Cardiac muscle cell (in vitro differentiated cells and primary cell): ENCODE measurements at places on chromosomes 5 and 9. TPM values are rescaled to one million over a fixed set of nuclear protein-coding genes. Genes with fewer than 3 reads are reported as not detected.

DNA sequence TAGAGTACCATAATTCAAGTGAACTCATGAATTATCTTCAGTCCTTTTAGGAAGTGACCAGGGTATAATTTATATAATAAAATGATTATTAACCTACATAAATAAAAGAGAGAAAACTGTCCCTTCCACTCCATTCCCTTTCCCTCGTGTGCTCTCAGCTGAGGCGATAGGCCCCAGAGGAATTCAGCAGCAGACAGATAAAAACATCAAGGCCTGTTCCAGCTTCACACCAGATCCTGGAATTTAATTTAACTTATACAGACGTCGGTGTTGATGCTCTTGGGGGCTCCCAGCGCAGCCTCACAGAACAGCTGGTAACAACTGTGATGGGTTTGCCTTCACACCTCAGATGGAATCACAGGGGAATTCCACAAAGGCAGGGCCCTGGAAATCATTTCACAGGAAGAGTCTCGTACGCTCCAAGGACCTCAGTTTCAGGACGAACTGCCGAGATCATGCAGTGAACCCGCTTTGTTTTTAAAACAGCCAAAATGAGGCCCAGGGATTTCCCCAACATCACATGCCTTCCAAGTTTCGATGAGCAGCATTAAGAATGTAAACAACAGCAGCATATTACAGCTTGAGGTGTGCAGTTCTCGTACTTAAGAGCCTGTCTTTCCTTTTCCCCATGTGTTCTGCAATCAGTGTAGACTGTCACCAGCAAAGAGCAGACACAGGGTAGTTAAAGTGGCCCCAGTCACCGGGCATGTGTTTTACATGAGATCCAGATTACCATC lies 73.6 kb upstream of the ALDH1B1 start:
- DNase-seq: peak; percentile 44

The SV2C gene
- 0.24 and 0.28 TPM in 2 replicates for total RNA-seq

- no peak for DNase-seq
Measured at GRCh38 chr5:61744690-61745619, 412.9 kb downstream of the ZSWIM6 start.

DNA sequence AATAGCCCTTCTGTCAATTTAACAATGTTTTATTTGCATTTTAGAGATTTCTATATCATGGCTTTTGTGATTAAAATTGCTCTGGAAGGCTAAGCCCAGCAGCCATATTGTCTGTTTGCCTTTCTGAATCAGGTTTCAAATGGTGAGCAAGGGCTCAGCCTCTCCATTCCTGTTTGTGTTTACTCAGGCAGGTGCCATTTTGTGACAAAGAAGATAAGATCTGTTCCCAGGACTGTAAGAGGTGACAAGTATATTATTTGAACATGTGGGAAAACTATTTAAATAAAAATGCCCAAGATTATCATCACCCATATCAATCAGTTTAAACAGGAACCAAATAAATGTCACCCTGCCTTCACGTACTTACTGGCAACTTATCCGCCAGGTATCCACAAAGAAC lies 641.3 kb upstream of the KLF4 start:
- no peak for DNase-seq

The BNC2 gene
- total RNA-seq: 0.54 and 3.2 TPM in 2 replicates

DNA sequence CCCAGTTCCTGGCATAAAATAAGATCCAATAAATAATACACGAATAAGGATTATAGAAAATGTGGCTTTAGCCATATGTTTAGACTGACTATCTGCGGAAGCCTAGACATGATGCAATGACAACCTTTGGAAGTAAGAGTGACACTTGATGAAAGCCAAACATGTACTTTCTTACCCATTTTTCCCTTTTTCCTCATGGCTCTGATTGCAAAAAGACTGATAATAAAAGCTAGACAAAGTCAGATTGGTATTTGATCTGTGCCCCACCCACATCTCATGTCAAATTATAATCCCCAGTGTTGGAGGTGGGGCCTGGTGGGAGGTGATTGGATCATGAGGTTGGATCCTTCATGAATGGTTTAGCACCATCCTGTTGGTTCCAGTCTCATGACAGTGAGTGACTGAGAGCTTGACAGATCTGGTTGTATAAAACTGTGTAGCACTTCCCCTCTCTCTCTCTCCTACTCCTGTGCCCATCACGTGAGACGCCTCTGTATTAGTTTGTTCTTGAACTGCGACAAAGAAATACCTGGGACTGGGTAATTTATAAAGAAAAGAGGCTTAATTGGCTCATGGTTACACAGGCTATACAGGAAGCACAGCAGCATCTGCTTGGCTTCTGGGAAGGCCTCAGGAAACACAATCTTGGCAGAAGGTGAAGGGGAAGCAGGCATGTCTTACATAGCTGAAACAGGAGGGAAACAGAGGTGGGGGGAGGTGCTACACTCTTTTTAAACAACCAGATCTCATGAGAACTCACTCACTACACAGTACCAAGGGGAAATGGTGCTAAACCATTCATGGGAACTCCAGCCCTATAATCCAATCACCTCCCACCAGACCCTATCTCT lies 243.4 kb upstream of the PIK3R1 start:
- DNase-seq: peak; percentile 56

DNA sequence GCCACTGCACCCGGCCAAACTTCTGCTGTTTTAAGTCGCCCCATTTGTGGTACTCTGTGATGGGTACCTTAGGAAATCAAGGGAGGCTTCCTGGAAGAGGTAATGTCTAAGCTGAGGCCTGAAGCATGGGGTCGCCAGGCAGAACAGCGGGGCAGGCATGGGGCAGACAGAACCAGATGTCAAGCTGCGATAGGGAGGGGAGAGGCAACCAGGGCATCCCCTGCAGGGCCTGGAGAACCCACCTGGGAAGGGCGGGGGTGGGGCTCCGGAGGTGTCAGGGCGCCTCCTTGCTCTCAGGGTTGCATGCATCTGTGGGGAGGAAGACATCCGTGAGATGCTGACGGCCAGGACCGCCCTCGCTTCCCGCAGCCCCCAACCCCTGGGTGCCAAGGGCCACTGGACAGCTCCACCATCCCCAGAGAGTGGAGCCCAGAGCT lies 2.8 kb downstream of the LCN15 start:
- no peak for DNase-seq

The SARDH gene
- total RNA-seq: 10.8 and 16.9 TPM in 2 replicates

GRCh38 chr9:109745335-109746283 lies 34.4 kb upstream of the PALM2AKAP2 start:
- peak; percentile 94 for DNase-seq

- no peak for DNase-seq
Measured at GRCh38 chr9:109315480-109316206, 5.2 kb downstream of the EPB41L4B start.

The SPATA31A6 gene
- not detected in 2 replicates for total RNA-seq

DNA sequence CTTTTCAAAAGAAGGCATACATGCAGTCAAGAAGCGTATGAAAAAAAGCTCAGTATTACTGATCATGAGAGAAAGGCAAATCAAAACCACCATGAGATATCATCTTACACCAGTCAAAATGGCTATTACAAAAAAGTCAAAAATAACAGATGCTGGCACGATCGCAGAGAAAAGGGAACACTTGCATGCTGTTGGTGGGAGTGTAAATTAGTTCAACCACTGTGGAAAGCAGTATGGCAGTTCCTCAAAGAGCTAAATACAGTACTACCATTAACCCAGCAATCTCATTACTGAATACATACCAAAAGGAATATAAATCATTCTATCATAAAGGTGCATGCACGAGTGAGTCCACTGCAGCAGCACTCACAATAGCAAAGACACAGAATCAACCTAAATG lies 24.5 kb downstream of the RETREG1 start:
- no peak for DNase-seq

The ASPN gene
- not detected in 2 replicates for total RNA-seq

GRCh38 chr5:115831163-115831768 lies 10.1 kb downstream of the ATG12 start:
- peak; percentile 31 for DNase-seq

DNA sequence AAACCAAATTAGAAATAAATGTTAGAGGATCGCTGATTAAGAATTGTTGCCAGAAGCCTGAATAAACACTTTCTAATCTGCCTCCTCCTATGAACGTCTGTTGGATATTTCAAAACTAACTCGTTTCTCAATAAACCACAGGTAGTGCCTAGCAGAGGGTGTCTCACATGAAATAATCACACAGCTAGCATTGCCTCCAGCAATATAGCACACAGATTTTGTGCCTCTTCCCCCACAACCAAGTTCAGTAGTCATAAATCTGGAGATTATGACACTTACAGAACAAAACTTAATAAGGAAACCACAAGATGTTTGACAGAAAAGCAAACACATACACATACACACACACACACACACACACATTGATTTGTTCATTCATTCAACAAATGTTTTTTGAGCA lies 173.2 kb upstream of the CDH10 start:
- no peak for DNase-seq

The SMIM3 gene
- total RNA-seq: 16.8 and 33.2 TPM in 2 replicates

The SPATA31E1 gene
- not detected in 2 replicates for total RNA-seq

GRCh38 chr9:95495961-95496360 lies 20.8 kb downstream of the PTCH1 start:
- DNase-seq: no peak

GRCh38 chr5:71922584-71923106 lies 184.6 kb upstream of the MAP1B start:
- no peak for DNase-seq

GRCh38 chr5:34791761-34792244 lies 47.2 kb upstream of the TTC23L start:
- DNase-seq: peak; percentile 90

DNA sequence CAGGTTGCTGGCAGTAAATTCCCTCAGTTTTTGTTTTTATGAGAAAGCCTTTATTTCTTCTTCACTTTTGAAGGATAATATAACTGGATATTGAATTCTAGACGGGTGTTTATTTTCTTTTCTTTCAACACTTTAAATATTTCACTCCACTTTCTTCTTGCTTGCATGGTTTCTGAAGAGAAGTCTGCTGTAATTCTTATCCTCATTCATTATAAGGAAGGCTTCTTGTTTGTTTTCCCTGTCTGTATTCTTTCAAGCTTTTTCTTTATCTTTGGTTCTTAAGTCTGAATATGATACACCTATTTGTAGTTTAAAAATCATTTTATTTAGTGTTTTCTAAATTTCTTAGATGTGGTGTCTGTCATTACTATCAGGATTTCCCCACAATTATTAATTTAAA lies 1054.3 kb downstream of the TLE1 start:
- no peak for DNase-seq

The MARCHF11 gene
- 3.0 and 5.1 TPM in 2 replicates for total RNA-seq

The CDKN2B-AS1 gene
- total RNA-seq: not detected in 2 replicates

DNA sequence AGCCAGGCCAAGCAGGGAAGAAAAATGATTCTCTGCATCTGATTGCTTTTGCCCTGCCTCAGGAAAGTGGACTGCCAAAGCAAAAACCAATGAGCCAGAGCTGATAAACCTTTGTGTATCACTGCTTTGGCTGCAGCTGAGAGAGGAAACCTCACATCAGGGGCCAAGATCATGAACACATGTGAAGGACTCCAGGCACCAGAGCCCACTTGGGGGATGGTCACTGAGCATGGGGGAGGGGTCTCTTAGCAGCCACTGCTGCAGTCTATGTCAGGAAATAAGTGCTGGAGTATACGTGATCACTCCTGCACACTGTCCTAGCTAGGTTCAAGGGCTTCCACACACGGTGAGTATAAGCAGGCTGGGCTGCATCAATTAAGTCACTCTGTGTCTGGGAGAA lies 229.9 kb downstream of the SPOCK1 start:
- peak; percentile 63 for DNase-seq

DNA sequence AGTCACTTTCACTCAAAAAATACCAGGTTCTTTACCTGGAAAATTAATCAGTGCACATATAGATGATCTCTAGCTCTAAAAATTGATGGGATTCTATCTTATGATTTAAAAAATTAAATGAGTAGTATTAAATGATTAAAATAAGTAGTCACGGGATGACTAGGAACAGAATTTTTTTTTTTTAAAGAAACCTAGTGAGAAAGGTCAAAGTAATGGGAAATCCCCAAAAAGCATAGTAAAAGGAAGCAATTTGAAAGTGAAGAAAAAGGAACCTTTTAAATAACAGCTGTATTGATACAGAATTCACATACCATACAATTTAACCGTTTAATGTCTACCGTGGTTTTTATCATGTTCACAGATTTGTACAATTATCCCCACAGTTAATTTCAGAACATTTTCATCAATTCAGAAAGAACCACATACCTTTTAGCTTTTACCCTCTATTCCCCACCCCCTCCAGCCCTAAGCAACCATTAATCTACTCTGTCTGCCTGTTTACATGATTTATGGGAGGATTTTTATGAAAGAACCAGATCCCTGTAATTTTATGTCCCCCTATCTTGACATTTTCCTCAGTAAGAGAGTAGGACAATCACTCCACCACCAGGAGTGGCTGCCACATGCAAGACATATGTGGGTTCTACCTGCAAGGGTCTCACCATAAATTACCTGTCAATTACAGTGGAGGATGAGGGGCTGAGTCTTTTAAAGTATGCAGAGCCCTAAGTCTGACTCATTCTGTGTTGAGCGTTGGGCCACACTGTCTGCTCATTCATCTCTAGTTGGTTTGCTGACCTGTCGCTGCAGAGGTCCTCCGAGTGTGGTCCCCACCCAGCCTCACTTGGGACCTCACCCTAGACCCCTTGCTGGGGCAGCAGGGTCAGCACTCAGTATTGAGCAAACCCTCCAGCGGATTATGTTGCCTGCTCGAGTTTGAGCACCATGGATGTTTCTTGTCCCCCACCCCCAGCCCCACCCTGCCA lies 16.0 kb downstream of the ANKRD33B start:
- no peak for DNase-seq

The TTC16 gene
- 0.06 TPM in 1 of 2 replicates, not detected in the other for total RNA-seq

DNA sequence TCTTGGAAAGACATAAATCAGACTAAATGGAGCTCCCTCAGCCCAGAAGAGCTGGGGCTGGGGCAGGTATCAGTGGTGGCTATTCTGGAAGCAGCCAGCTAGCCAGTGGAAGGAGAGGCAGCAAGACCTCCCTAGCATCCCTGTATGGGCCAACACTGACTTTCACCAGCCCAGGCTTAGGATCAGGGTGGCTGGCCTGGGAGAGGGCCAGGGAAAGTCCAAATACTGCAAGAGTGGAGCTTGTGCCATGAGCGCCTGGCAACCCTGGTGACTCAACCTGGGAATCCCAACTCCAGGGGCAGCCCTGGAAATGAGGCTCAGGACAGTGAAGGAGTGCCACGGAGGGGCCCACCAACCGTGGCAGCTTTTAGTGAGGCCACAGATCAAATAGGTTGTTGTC lies 7.6 kb upstream of the IRF1 start:
- no peak for DNase-seq

The PCDHGA10 gene
- total RNA-seq: 4.5 and 7.3 TPM in 2 replicates

DNA sequence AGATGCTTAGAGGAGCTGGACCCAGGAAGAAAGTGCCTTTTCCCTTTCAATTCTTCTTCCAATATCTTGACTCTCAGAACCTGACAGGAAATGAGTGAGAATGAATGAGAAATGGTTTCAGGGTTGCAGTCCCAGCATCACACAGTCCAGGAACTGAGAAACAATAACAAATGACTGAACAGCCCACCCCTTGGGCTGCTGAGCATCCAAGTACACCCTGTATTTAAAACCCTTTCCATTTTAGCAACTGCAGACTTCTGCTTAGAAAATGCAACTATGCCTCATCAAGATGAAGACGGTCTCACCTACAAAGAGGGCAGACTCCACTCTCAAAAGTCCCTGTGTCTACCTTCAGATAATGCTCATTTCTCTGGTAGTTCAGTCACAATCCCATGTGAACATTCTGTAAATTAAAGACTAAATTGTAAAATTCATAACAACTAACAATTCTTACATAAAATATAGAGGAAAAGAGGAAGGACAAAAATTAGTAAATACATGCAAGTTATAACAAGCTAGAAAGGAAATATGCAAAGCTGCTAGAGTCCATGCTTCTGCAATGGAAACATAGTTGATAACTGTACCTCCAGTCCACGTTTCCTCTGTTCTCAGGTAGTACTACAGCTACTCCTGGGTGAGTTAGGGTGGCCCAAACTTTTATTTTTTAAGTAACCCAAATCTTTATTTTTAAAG lies 316.5 kb downstream of the ICE1 start:
- no peak for DNase-seq

The DBH gene
- not detected in 2 replicates for total RNA-seq
